ENCODE measurements at places on chromosomes 16 and 17. TPM values are rescaled to one million over a fixed set of nuclear protein-coding genes. Genes with fewer than 3 reads are reported as not detected.

DNA sequence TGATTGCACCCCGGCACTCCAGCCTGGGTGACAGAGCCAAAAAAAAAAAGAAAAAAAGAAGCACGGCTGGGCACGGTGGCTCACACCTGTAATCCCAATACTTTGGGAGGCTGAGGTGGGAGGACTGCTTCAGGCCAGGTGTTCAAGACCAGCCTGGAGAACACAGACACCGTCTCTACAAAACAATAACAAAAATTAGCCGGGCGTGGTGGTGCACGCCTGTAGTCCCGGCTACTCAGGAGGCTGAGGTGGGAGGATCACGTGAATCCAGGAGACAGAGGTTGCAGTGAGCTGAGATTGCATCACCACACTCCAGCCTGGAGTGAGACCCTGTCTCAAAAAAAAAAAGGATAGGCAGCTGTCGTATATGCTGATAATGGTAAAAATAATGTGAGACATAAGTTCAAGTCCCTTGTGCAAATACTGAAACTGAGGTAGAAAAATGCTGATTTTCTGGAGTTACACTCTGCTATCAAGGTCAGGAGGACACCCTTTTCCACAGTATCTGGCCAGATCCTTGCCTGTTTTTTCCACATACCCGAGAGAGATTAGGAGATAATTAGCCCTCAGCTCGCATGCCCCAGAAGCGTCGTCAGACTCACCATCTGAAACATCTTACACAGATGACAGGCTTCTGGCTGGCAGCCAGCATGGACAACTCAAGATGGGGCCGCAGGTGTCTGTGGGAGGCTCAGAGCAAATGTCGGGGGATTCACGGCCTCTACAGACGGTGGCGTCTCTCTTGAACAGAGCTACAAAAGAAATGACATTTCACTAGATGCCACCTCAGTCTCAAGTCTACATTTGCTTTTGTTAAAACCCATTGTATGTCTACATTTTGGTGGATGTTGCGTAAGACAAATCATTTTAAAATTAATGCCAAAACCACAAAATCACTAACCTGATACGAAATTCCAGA lies 36.8 kb downstream of the WDR45B start:
- H3K27me3 ChIP-seq = no peaks in the 10 kb centered on the region
- H3K36me3 ChIP-seq = peaks cover 56% of the 10 kb centered on the region
- H3K4me1 ChIP-seq = no peaks in the 10 kb centered on the region

Gene SNAI3
- 0.33 TPM for total RNA-seq

Gene MAP2K6
- total RNA-seq = 32.5 TPM

Gene ZPBP2
- not detected for total RNA-seq
